ENCODE measurements at places on chromosomes 4 and X. TPM values are rescaled to one million over a fixed set of nuclear protein-coding genes. Genes with fewer than 3 reads are reported as not detected.

The TMEM154 gene
- 1.9 TPM for total RNA-seq

The MSANTD1 gene
- total RNA-seq, result 0.54 TPM

The GPR78 gene
- total RNA-seq, result not detected

The ZCCHC18 gene
- 0.65 TPM for total RNA-seq

The CT45A5 gene
- not detected for total RNA-seq

The HSFX4 gene
- not detected for total RNA-seq

The LONRF3 gene
- total RNA-seq, result 2.9 TPM

The GAGE12F gene
- not detected for total RNA-seq

The KLKB1 gene
- total RNA-seq, result 1.2 TPM

The CT83 gene
- total RNA-seq, result not detected

The CT47B1 gene
- not detected for total RNA-seq

The SHROOM3 gene
- total RNA-seq, result 10.5 TPM

The NPY5R gene
- total RNA-seq, result not detected

The TMEM35A gene
- 0.30 TPM for total RNA-seq

All from Right ventricle myocardium superior (tissue), 1 donor.